ENCODE measurements at places on chromosomes 16 and 17.

GRCh38 chr16:69542974-69543373 lies 22.8 kb upstream of the NFAT5 start:
- DNase-seq: no peak

DNA sequence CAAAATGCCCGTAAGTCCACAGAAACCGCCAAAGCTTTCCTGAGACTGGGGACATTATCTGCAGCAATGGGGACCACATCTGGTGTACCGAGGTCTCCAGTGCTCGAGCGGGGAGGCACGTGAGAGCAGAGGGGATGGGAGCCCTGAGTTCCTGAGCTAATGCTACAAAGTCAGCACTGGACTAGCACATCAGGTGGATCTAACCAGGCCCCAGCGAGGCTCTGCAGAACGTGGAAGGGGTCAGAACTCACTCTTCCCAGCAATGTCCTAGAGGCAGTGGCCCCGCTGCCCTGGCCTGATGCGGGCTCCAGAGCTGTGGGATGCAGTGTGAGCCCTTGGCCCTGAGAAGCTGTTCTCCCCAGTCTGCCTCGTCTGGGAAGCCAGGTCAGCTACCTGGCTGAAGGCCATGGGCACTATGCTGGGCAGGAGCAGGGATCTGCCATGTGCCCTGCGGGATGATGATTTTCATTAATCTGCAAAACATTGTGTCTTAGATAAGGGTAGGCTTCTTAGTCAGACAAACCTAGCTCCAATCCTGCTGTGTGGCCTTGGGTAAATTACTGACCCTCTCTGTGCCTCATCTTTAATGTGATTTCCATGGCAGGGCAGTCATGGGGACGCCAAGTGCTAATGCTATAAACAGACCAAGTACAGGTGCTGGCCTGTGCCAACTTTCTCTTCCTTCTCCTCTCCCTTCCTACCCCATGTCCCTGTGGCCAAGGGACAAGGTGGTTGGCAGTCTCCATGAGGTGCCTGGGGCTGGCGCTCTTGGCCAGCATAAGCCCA lies 40.1 kb upstream of the SLC38A10 start:
- no peak for DNase-seq

GRCh38 chr17:7712111-7712771 lies 5.3 kb upstream of the DNAH2 start:
- DNase-seq: no peak

DNA sequence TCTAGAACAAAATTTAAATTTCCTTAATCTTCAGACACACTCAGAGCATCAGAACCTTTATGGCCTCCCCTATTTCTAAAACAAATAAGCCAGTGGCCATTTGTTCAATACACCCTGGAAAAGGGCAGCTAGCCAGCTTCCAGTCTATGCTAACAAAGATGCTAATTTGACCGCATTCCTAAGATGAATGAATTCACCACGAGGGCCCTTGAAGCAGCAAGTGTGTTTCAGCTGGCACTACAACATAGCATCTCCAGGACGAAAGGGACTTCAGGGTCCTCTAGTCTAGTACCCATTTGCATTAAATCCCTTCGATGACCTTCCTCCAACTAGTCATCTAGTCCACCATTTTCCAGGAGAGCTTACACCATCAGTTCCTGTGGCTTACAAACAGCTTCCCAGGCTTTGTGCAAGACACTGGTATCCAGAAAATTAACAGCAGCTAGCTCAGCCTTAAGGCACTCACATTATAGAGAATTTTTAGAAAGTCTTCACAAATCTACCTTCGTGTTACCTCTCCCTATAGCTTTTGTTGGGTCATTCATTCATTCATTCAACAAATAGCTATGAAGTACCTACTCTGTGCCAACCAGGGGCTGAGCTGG lies 10.9 kb downstream of the KRT37 start:
- no peak for DNase-seq

GRCh38 chr16:80347002-80347401 lies 193.8 kb upstream of the DYNLRB2 start:
- DNase-seq: no peak

DNA sequence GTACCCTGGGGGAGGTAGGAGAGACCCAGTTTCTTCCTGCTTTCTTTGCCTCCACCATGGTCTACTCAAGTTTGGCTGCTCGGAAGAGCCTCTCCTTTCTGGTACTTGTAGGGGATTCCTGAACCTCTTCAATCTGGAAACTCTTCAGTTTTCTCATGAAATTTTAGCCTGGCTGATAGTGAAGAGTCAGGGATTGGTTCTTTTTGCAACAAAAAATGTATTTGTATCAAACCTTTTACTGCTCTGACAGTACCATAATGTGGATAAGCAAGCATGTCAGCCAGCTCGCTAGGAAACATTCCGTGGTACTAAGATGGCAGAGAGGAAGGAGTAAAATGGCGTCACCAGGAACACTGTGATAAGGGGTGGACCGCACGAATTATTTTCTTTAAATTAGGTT lies 55.4 kb downstream of the NUP93 start:
- DNase-seq: no peak

GRCh38 chr16:89827383-89828198 lies 684 bp upstream of the SPIRE2 start:
- DNase-seq: no peak

DNA sequence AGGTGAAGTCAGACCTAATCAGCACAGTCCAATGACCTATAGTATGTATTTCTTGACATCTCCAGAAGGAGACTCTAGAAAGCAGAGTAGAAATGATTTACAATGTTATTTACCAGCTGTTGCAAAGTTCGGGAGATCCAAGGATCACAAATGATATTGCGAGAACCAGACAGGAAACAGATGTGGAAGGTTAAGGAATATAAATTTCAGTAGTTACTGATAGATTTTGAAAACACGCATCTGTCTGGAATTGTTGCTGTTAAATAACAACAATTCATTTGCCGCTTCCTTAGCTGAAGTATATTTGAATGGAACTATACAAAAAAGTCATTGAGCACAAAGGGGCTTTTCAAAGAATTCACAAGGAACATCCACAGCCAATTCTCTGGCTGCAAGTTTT lies 72.0 kb downstream of the STXBP4 start:
- DNase-seq: no peak

DNA sequence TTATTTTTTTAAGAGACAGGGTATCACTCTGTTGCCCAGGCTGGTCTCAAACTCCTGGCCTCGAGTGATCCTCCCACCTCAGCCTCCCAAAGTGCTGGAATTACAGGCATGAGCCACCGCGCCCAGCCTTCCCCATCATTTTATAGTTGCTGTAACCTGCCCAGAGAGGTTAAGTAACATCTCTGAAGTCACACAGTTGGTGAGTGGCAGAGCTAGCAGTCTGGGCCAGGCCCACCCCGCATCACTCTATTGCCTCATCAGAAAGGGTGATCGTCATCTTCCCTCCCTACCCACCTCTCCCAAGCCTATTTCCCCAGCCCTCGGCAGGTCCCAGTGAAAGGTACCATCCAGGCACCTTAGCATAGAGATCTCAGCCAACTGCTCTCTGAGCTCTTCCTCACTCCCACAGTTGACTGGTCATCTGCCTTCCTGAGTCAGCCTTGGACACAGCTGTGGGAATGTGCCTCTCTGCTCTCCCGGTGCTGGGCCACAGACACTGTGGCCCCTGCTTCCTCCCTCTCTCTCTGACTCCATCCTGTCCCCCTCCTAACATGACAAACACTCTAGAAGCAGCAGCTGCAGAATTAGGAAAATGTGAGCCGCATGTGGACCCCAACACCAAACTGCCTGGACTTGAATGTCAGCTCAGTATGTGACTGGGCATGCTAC lies 57.1 kb downstream of the SCNN1B start:
- DNase-seq: no peak

DNA sequence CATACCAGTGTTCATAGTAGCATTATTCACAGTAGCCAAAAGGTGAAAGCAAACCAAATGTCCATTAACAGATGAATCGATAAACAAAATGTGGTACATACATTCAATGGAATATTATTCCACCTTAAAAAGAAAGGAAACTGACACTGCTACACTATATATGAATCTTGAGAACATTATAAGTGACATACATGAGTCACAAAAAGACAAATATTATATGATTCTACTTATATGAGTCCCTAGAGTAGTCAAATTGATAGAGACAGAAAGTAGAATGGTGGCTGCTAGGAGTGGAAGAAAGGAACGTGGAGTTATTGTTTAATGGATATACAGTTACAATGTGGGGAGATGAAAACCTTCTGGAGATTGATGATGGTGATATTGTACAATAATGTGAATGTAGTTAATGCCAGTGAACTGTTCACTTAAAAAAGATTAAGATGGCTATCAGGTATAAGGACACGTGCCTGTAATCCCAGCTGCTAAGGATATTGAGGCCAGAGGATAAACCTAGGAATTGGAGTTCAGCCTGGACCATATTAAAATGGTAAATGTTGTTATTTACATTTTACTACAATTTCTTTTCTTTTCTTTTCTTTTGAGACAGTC lies 20.2 kb upstream of the TRIM37 start:
- DNase-seq: no peak

GRCh38 chr16:74700438-74701225 lies at the start of gene MLKL:
Gene MLKL, minus strand, starts transcription at chr16:74700862. Its CDS starts 5,105 bp downstream, at chr16:74695757.
- DNase-seq: peak; percentile 75

GRCh38 chr16:30745082-30745481 lies 3.1 kb upstream of the PHKG2 start:
- no peak for DNase-seq

DNA sequence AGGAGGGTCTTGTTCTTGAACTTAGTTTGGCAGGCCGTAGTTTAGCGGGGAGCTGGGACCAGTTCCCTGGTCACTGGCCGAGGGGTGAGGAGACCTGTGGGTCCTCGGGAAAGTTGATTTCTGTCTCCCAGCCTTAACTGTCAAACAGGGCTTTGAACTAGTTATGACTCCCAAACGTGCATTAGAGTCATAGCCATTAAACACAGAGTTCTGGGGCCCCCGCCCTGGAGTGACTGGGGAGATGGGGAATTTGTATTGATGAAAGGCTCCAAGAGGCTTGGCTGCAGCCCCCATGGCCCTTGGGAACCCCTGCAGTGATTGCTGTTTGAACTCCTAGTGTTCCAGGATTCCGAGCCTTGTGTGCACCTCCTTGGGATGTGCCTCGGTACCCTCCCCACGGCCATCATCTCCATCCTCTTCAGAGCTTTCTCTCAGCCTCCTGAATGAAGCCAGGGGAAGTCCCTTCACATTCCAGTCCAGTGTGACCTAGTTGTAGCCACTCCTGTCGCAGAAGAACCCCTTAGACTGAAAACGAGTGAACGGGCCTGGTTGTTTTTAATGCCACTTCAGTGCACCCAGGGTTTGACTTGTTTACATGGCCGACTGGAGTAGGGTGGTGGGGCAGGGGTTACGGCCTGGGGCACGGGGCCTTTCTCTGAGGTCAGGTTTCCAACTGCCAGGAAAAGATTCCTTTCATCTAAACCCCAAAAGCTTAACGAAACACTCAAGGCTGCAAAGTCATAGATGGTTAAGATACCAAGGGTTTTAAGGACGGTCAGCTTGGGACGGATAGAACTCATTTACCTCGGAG lies 1.4 kb downstream of the MPRIP start:
- DNase-seq: no peak

GRCh38 chr16:85988306-85988705 lies 89.3 kb downstream of the IRF8 start:
- DNase-seq: no peak

DNA sequence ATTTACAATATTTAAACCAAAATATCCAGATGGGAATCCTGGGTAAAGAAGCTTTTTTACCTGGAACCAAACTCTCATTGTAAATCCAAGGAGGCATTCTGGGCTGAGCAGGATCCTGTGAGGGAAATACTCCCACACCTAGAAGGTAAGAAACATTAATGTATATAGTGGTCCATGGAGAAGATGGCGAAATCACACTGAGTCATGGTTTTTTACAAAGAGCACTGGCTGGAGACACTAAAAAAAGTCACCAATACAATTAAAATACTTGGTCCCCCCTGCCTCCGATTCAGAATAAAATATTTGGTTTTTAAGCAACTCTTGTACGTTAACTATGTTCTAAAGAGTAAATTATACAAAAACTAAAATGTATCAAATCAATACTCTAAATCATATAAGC lies 32.9 kb downstream of the SYNRG start:
- no peak for DNase-seq

DNA sequence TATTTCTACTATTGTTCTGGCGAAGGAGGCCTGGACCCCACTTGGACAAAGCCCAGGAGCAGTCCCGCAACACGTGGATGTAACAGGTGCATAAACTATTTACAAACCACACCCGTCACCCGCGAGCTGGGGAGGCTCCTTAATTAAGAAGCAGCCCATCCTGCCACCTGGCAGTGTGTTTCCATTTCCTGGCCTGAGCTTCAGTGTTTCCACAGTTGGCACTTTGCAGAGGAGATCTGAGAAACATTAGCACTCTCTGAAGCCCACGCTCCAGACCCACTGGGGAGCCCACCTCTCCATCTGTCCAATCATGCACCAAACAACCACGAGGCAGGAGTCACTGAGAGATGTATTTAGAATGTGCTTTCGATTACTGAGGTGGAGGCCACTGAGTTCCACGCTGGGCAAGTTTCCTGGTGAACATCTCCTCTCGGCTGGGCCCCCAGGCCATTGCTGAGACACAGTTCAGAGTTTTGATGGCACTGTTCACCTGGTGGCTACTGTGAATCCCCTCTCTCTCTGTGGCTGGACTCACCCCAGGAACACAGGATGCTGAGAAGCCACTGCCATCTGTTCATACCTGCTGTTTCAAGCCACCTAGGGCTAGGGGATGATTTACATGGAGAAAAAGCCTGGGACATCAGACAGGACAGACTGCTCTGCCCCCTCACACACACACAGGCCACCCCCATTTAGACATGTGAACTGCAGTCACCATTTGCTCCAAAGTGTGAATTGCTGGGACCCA lies 129.1 kb downstream of the AIPL1 start:
- no peak for DNase-seq

- no peak for DNase-seq
Measured at GRCh38 chr17:40932608-40933007, 4.8 kb downstream of the KRT23 start.

- no peak for DNase-seq
Measured at GRCh38 chr17:49970498-49970897, 1.5 kb downstream of the DLX4 start.

GRCh38 chr17:79948945-79949655 lies 86.6 kb downstream of the TBC1D16 start:
- no peak for DNase-seq

DNA sequence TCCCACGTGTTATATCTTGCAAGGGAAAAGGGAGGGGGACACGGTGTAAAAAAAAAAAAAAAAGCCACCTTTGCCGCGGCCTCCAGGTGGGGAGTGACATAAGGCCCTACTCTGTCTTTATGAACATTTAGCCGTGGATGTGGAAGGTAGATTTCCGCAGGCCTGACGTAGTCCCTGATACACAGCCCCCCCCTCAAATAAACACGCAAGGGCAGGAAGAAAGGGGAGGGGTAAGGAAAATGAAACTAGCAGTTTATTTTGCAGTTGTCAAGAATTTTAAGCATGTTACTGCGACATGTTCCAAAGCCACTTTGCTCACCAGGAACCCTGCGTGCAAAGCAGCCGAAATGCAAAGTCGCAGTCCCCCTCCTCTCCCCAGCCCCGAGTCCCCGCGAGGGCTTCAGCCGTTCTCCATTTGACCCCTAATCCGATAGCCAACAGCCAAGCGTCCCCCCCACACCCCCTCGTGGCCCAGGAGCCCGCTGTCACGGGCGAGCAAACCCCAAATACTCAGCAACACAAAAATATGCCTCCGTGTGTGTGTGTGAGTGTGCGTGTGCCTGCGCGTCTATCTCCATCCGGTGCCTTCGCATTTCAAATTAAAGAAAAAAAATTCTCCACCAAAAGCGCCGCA lies 1.2 kb downstream of the CBX4 start:
- peak; percentile 41 for DNase-seq

- no peak for DNase-seq
Measured at GRCh38 chr16:84720177-84720579, 20.4 kb downstream of the USP10 start.
